OCI-M1 (cell line): ENCODE measurements at places on chromosomes 7 and 10.

GRCh38 chr10:17144032-17144431 lies 14.4 kb upstream of the CUBN start:
- no peak for DNase-seq

- no peak for DNase-seq
Measured at GRCh38 chr10:103188853-103189252, 4.2 kb downstream of the NT5C2 start.

- DNase-seq = peak; percentile 89
Measured at GRCh38 chr10:49187950-49188761, at the start of gene TMEM273. TMEM273 (minus strand) TSS chr10:49188391; CDS start chr10:49188336, 55 bp downstream.

GRCh38 chr10:34739915-34740314 lies 75.2 kb downstream of the PARD3 start:
- DNase-seq = no peak

GRCh38 chr10:71854031-71854430 lies 3.0 kb upstream of the PSAP start:
- peak; percentile 38 for DNase-seq

DNA sequence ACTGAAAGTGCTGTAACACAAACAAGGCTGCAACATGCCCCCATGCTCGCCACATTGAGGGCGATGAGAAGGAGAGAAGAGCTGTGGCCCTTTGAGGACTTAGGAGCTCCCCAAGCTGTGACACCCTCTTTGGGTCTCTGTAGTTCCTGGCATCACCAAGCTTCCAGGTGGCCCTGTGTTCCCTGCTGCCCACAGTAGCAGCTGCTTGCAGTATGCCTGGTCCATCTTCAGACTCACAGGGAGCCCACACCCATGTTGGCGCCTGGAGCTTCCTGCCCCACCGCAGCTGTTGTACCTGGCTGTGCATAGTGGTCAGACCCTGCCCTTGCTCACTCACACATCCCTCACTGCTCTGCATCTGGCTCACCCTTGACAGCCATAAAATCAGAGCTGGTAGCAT lies 401.2 kb upstream of the NRG3 start:
- DNase-seq = no peak
